ENCODE measurements at places on chromosomes 5 and 9.

DNA sequence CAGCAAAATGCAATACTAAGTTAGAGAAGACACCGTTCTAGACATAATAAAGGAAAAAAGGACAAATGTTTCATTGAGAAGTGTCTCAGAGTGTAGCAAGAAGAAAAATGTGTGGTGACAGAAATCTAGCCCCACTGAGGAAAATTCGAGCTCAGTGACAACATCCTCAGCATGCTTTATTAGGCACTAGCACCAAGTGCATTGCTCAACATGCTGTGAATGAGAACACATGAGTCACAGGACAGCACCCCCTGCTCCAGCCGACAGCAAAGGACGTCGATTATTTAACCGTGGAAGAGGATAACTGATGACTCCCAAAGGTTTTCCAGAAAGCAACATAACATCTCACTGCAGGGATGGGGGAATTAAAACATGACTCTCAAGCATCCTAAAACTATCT lies 182.7 kb downstream of the GNAQ start:
- no peak for DNase-seq

- DNase-seq, result no peak
Measured at GRCh38 chr5:61731267-61731945, 399.3 kb downstream of the ZSWIM6 start.

GRCh38 chr5:40521925-40522324 lies 157.8 kb upstream of the PTGER4 start:
- DNase-seq, result no peak

DNA sequence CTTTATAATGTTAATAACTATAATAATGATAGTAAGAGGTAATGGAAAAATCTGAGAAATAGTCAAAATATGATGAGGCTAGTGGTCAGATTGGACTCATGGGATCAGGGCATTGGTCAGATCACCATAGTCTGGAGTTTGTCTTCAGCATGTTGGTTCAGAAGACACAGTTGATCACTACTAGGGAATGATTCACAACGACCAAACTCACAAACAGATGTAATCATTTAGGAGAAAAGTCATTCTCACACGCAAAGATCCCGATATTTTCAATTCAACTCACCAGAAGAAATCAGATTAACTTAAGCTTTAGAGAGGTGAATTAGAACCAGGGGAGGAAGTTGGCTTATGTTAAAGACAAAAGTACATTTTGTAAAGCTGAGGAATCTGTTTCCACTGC lies 131.8 kb downstream of the LURAP1L start:
- DNase-seq, result no peak

GRCh38 chr9:128286440-128286839 lies 10.4 kb downstream of the SWI5 start:
- no peak for DNase-seq

GRCh38 chr9:71748280-71748743 lies 20.0 kb downstream of the CEMIP2 start:
- DNase-seq, result peak; percentile 26

DNA sequence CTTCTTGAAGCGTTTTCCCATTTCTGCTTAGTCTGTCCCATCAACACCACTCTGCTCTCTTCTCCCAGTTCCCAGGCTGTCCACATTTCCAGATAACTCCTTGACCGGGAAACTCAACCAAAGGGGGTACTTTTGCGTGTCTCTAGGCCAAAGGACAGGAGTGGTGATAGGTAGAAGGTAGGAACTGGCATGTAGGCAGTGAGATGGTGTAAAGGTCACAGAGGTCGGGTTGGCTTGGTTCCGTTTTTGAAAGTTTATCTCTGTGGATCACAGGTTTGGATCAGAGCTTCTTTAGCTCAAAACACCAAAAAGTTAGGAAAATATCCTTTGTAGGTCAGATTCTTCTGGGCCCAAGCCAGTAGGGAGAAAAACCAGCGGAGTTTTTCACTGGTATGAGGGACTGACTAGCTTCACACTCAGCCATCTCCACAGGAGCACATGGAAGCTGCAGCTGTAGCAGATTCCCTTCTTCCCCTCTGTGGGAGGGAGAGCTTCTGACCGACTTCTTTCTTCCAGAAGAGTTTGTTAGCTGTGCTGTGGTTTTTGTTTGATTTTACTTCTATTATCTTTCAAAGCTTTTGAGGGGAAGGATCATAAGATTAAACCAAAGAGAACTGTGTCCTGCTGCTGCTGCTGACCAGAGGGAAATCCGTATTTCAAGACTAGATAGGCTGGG lies 98.4 kb upstream of the DMRT1 start:
- no peak for DNase-seq

- DNase-seq, result no peak
Measured at GRCh38 chr5:160064417-160064810, 54.8 kb downstream of the PWWP2A start.

DNA sequence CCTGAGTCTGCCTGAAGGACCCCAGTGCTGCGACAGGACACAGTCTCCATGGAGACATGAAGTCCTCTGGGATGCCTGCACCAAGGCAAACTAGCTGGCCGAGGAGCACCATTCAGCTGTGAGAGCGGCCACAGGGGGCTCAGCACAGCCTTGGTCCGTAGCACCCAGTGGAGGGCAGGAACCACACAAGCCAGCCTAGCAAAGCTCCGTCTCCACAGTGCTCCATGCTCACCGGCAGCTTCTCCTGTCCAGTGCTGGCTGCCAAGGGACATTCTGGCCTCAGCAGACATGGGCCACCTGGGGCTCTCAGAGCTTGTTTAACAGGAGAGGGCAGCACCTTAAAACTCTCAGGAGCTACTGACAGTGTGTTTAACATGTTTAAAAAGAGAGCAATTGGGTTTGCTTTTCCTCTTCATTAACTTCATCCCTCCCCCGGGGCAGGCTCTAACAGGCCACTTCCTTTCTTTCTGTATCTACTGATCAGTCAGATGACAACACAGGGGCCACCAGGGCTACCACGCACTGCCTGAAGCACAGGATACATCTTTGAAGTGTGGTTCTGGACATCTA lies 57.0 kb downstream of the SECISBP2 start:
- DNase-seq, result no peak

DNA sequence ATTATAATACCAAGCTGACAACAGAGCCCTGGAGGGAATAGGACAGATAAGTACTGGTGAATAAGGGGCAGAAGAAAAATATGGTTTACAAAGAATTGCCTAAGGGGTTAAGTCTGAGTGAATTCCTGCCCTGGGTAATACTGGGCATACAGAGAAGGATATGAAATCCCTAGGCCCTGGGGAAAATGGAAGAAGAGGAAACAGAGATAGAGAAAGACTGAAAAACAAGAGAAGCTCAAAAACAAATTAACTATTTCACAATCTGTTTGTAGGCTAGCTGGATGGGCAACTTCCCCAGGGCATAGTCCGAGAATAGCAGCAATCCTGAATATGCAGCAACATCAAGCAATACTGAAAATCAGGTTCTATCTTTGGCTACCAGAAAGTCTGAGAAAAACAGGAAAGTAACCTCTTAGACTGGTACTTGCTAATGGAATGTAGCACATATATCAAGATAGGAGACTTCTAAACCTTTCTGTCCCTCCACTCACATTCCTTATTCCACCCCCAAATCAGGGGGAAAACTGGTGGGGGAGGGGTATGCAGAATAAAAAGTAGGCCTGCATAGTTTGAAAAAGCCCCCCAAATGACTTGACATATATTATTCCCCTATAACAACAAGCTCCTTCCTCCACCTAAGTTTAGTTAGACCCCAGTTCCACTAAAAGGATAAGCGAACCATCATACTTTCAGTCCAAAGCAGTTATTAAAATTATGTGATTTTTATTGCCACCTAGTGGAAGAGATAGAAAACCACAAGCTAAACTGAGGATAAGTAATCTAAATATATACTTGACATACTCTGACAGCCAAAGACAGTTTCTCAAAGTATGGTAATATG lies 20.6 kb downstream of the SLC38A9 start:
- no peak for DNase-seq

DNA sequence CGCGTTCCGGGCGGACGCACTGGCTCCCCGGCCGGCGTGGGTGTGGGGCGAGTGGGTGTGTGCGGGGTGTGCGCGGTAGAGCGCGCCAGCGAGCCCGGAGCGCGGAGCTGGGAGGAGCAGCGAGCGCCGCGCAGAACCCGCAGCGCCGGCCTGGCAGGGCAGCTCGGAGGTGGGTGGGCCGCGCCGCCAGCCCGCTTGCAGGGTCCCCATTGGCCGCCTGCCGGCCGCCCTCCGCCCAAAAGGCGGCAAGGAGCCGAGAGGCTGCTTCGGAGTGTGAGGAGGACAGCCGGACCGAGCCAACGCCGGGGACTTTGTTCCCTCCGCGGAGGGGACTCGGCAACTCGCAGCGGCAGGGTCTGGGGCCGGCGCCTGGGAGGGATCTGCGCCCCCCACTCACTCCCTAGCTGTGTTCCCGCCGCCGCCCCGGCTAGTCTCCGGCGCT lies at the start of gene DAPK1:
Gene DAPK1, plus strand, starts transcription at position 264 of the 442 bp plus-strand sequence. CDS start 1,211 bp downstream, outside the sequence.
- no peak for DNase-seq

DNA sequence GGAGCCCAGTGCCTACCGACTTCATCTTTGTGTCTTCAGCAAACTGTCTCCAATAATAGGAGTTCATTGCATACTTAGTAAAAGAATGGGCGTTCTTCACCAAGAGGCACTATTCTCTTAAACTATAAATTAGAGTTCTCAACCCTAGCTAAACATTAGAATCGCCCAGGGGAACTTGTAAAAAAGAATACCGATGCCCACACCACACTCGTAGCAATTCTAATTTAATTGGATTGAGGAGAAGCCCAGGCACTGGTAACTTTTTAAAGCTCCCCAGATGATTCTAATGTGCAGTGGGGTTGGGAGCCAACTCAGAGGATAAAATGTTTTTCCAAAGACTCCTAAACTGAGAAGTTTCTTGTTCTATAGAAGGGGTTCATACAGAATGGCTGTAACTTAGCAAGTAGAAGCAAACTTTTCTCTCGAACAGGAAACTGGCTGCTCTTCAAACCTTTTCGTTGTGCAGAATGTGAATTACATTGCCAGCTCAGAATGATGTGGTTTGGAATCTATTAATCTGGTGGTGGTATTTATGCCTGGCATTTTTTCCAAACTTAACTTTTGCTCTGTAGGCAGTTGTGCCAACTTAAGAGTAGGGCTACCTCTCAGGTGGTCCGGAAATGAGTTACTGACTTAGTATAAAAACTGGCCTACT lies 26.4 kb upstream of the NFIB start:
- DNase-seq, result no peak

DNA sequence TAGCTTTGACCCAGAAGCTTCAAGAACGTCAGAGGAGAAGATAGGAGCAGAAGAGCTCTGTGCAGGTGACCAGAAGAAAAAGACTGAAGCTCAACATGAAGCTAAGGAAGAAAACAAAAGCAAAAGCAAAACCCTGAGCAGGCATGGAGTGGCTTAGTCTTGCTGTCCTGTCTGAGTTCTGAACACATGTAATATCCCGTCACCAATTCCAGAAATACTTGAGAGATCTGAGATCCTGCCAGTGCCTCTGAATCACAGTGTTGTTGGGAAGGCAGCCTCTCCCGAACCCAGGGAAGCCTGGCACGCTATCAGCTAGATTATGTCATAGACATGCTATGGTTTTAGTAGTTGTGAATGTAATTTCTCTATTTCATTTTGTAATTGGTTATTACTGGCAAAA lies 235.7 kb downstream of the ICE1 start:
- no peak for DNase-seq

- no peak for DNase-seq
Measured at GRCh38 chr5:120306303-120306702, 157.8 kb upstream of the PRR16 start.

GRCh38 chr5:119031905-119032304 lies 39.0 kb upstream of the DMXL1 start:
- DNase-seq, result no peak

- DNase-seq, result no peak
Measured at GRCh38 chr5:44708602-44709001, 100.1 kb upstream of the MRPS30 start.

GRCh38 chr9:131554087-131554842 lies 8.9 kb downstream of the PRRT1B start:
- DNase-seq, result no peak

DNA sequence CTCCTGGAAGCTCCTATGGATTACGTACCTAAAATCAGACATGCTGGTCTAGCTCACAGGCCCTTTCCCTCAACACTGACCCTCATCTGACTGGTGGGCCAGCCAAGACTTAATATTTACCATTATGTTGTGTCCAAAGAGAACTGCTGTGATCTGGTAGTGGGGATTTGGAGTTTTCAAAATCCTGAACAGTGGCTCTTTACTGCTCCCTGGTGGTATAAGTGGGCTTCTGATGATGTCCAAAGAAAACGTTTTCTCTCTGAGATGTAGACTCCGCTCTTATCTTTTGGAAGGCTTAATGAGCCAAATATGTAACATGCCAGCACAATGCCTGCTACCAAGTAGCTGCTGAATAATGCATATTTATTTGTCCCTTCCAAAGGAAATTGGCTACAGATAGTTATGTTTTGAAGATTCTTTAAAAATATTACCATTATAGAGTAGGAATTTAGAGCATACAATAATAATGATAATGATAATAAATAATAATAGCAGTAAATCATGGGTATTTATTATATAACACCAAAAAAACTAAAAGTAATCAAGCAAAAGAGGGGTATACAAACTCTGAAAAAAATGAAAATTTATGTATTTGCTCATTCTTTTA lies 406.6 kb upstream of the TNC start:
- peak; percentile 64 for DNase-seq

DNA sequence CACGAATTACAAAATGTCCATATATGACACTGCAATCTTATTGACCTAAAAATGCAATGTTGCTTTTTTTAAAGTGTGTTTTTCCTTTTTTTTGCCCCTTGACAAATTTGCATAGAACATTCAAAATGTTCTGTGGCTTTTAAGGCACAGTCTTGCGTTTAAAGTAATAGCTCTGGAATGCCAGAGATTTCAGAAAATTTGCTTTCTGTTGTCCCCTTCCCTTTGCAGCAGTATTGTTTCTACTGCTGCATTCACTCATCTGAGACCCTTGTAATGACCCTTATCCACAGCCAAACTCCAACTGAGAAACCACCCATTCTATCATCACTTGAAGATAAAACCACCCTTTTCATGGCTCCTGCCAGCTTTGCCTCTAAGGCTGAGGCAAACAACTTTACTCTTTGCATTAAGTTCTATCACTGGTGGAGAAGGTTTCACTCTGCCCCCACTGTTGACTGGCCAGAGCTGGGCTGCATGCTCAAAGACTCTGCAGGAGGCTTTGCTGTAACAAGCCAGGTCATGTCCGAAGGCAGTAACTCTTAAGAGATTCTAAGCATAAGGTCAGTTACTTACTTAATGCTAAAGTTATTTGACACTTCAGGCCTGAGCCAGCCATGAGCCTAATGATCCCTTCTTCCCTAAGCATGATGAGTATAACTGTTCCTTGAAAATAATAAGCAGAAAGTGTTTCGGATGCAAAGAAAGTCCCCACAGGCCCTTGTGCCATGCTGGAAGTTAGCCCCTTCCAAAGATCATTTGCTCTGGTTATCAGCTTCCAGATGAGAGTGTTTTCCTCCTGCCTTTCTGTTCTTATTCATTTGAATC lies 101.9 kb downstream of the CD180 start:
- DNase-seq, result peak; percentile 27

GRCh38 chr9:5976674-5977397 lies 38.6 kb downstream of the RANBP6 start:
- no peak for DNase-seq

- DNase-seq, result peak; percentile 59
Measured at GRCh38 chr5:116032094-116032517, at the start of gene ARL14EPL. Gene ARL14EPL (plus strand): TSS chr5:116032472. CDS start chr5:116051466, 18,994 bp downstream.

All from HFF-Myc (cell line).